ENCODE measurements at places on chromosomes 7 and 10.

DNA sequence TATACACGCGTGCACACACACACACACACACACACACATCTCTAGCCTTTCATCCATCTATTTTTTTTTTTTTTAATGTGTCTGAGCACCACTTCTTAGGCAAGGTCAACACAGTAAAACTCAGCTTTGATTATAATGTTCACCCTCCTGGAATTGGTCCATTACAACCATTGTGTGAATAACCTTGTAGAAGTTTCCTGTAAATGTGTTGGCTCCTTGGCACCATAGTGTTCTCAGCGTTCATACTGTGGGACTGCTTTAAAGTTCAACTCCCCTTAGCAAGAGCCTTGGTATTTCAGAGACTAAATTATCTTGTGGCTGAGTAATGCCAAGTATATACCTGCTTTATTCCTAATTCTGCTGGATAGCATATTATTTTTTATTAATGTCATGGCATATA, 106.3 kb upstream of the PRPS1L1 start:
- DNase-seq, result no peak

GRCh38 chr10:122121059-122121458, 132.1 kb downstream of the TACC2 start:
- DNase-seq, result no peak

- DNase-seq, result peak; percentile 93
Measured at GRCh38 chr7:55185941-55186609, 167.3 kb downstream of the EGFR start.

- no peak for DNase-seq
Measured at GRCh38 chr10:96608805-96609204, 22.0 kb upstream of the TM9SF3 start.

DNA sequence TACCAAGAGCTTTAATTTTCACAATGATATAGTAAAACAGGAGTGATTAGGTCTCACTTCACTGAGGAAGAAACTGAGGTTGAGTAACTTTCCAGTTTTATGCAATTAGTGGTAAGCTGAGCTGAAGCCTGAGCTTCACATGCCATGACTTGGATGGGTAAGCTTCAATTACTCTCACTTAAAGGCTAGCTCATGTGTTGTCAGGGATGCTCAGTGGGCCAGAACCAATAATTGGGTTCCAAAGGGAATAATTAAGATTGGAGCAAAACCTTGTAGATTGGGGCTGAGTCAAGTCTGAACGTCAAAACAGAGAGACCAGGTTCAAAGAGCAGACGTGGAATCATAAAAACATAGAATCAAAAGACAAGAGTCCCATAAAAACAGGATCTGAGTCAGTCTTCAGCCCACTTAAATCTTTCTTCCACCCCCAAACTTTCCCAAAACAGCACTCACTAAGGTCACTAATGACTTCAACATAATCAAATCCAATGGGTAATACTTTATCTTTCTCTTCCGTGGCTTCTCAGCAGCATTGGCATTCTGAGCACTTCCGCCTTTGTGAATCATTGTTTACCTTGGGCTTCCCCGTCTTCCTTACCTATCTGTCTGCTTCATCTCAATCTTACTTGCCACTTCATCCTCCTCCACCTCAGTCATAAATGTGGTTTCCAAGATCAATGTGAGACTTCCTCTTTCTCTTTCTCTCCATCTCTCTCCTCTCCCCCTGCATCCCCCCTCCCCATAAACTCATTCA, 23.0 kb upstream of the EGFR start:
- DNase-seq, result peak; percentile 29

- no peak for DNase-seq
Measured at GRCh38 chr7:85600395-85600794, 413.5 kb upstream of the SEMA3D start.

DNA sequence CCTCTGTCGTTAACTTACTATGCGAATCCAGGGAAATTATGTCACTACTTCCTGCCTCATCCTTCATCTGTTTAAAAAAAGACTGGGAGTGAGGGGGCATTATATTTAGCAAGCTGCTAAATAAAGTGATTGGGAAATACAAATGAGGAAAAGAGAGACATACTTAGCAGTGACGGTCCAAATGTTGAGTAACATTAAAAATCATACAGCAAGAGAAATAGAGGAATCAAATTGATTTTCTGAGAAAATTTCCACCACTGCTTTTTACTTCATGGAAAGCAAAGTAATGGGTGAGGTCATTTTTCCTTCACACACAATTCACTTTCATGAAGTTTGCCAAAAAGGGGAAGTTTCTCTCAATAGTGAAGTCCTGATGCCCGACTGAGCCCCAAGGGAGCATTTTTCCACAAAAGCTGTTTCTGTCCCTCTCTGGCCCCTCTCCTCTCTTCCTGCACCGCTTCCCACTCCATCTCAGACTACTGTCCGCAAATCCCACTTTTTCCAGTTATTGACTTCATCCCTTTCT, 61.9 kb upstream of the ADO start:
- DNase-seq, result no peak

DNA sequence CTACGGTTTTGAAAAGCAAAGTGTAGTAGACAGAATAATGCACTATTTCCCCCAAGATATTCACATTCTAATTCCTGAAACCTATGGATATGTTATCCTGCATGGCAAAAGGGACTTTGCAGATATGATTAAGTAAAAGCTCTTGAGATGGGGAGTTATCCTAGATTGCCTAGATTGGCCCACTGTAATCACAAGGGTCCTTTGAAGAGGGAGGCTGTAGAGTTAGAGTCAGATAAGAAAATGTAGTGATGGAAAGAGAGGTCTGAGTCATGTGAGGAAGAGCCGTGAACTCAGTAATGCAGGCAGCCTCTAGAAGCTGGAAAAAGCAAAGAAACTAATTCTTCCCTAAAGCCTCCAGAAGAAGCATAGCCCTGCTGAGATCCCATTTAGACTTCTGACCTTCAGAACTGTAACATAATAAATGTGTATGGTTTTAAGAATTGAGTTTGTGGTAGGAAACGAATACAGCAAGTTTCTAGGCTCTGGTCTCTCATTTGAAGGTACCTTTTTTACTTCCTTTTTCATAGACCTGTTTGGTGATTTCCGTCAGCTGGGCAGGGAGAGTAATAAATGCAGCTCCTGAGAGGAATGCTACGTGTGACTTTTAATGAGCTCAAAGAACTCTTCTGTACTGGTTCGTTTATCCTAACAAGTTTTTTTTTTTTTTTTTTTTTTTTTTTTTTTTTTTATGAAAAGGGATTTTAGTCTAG, 41.9 kb upstream of the NXPH1 start:
- DNase-seq, result no peak

GRCh38 chr7:96224073-96224472, 97.8 kb downstream of the SLC25A13 start:
- DNase-seq, result no peak

DNA sequence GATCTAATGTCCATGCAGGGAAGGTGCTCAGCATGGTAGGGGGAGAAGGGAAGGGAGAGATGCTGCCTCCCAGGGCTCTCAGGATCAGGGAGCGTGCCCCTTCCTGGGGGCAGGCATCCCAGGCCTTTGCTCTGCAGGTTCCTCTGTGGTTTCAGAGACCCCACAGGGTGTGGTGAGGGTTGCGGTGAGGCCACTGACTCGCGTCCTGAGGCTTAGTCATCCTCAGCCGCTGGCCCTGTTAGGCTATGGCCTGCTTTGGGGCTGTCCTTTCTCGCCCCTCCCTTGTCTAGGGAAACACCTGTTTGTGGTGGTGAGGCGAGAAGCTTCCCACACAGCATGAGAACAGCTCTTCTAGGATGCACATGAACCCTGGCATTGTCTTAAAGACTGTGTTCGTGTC, 558.3 kb upstream of the FOXK1 start:
- peak; percentile 93 for DNase-seq

- peak; percentile 11 for DNase-seq
Measured at GRCh38 chr10:63935705-63936104, 414.5 kb downstream of the REEP3 start.

GRCh38 chr7:112789453-112789816, 758 bp downstream of the TMEM168 start:
- DNase-seq, result no peak

DNA sequence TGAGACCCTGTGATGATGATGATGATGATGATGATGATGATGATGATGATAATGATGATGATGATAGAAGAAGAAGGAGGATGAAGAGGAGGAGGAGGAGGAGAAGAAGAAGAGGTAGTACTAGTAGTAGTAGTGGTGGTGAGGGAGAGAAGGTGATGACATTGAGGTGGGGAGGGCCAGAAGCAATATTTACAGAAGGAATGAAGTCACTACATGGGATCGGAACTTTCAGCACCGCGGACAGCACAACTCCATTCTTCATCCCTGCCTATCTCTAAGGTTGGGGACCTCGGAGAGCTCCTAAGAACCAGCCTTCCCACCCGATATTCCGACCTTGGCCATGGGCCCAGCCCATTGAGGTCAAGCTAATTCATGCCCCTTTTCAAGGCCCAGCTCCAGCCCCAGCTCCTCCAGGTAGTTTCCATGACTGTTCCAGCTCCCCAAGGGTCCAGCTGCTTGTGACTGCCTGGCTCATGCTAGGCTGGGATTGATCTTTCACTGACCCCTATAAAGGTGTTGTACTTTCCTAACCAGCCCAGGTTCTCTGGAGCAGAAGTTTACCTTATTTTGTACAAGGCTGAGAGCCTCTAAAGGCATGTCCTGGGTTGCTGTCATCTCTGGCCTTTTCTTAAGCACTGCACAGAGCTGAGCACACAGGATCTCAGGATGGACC, 10.3 kb downstream of the CRHR2 start:
- peak; percentile 76 for DNase-seq

DNA sequence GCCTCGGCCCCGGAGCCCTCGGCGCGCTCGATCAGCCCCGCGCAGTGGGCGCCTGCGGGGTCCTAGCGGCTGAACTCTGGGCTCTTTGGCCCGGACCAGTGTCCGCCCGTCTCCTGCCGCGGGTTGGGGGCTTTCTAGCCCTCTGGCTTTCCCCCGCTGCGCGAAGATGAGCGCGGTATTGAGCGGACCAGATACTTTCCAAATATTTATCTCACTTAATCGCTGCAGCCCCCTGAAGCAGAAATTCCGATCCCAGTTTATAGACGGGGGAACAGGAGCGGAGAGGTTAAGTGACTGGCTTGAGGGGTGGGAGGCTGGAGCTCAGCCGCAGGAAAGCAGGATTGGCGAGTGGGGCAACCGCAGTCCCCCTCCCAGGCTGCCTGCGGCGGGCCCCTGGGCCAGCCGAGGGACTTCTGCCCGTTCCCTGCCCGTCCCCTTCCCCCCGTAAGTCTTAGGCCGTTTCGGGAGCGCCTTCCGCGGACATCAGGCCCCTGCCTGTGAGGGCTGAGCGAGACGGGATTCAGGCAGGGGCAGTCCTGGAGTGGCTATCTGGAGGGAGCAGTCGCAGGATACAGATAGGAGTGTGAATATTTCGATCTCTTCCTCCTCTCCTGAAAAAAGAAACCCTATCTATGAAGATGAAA, 565 bp downstream of the STRIP2 start:
- DNase-seq, result no peak

DNA sequence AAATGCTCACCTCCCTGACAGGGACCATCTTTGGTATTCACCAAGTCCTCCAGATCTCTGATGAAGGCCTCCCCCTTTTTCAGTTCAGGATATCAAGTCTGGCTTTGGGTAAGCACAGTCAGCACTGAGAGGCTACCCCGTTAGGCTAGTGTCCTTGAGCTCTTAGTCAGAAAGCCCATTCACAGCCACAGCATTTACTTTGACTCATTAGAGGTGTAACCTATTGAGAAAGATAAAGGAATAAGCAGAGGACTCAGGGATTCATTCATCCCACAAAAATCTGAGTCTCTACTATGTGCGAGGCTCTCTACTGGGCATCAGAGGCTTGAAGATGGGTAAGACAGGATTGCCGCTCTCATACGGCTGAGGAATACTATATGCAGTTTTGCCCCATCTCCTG, 14.0 kb upstream of the RAMP3 start:
- peak; percentile 26 for DNase-seq

- DNase-seq, result no peak
Measured at GRCh38 chr7:149075286-149075685, 15.2 kb downstream of the ZNF786 start.

GRCh38 chr10:30052062-30052461, 7.3 kb downstream of the JCAD start:
- peak; percentile 41 for DNase-seq

- DNase-seq, result peak; percentile 86
Measured at GRCh38 chr10:60611291-60611747, 167.0 kb upstream of the CDK1 start.

GRCh38 chr10:46026106-46026505, 4.3 kb downstream of the NCOA4 start:
- no peak for DNase-seq

DNA sequence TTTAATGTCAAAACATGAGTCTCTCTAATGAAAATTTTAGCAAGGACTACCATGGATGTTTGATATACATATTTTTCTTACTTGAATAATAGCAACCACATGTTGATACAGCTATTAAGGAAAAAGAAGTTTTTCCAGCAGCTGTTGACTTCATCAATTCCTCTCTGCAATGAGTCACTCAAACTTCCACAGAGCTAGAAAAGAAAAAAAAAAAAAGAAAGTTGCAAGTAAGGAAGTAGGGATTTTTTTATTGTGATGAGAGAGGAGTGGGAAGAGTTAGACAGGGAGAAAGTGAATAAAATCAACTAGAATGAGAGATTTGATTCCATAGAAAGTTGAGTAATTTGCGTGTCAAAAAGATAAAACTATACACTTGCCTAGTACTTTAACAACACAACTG, 46.2 kb downstream of the CAV1 start:
- DNase-seq, result peak; percentile 99

- no peak for DNase-seq
Measured at GRCh38 chr10:125689955-125690569, 7.1 kb upstream of the TEX36 start.

- no peak for DNase-seq
Measured at GRCh38 chr7:49424109-49424508, 349.3 kb upstream of the VWC2 start.

DNA sequence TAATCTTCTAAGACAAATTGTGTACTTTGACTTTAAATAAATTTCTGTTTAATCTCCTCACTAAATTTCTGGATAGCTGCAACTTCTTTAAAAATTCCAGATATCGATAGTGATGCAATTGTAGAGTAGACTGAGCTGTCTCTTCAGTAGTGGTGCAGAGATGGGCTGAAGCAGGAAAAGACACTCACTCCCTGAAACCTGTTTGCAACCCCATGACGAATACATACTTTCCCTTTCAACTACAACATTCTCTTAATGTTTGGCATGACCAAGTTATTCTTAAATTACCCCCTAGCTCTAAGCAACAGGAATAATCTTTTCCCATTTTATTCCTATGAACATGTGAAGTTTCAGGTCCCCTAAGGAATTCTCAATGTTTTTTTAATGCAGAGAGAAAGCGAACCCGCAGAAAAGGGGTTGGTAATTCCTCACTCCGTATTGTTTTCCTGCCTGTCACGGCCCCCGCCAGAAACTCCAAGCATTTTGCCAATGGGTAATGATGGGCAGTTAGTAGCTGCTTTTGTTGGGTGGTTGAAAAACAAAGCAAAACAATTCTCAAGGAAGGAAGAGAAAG, 1.3 kb downstream of the THSD7A start:
- no peak for DNase-seq

DNA sequence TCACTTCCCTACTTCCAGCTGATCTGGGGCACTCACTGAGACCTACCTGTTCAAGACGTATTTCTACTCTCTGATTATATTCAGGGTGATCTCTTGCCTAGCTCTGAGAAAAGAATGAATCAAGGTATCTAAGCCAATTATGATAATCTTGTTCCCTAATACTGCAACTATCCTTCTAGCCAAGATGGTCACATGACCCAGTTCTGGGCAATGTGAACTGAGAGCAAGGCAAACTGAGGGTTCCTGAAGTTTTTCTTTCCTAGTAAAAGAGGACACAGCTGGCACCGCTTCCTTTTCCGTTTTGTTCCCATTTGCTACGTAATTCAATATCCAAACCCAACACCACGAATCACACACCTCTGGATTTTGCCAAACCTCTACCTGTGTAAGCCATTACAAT, 5.9 kb upstream of the GPAM start:
- no peak for DNase-seq

GRCh38 chr7:139035586-139036353, at the start of gene ZC3HAV1L:
Gene ZC3HAV1L (minus strand): TSS chr7:139036042. CDS start chr7:139036017, 25 bp downstream.
- peak; percentile 66 for DNase-seq
